Motor neuron (in vitro differentiated cells): ENCODE measurements at places on chromosomes 16 and 17. TPM values are rescaled to one million over a fixed set of nuclear protein-coding genes. Genes with fewer than 3 reads are reported as not detected.
A peak's percentile ranks its signal among the peaks of the same experiment; 100 is the strongest.

The SMIM22 gene
- total RNA-seq, result 0.71 TPM in 1 of 2 replicates, not detected in the other

The NACA2 gene
- total RNA-seq, result not detected in 2 replicates

The C17orf78 gene
- 0.81 and 0.93 TPM in 2 replicates for total RNA-seq

The SDF2 gene
- 49.8 and 51.0 TPM in 2 replicates for total RNA-seq

The GSE1 gene
- total RNA-seq, result 41.1 and 43.0 TPM in 2 replicates

The C16orf54 gene
- total RNA-seq, result 0.14 TPM in 1 of 2 replicates, not detected in the other

The PRAC2 gene
- not detected in 2 replicates for total RNA-seq

The CD300LF gene
- total RNA-seq, result not detected in 2 replicates

The KRTAP1-1 gene
- total RNA-seq, result not detected in 2 replicates

The KRT16 gene
- total RNA-seq, result not detected in 2 replicates

The KCNH6 gene
- total RNA-seq, result 0.05 and 0.13 TPM in 2 replicates

The LASP1 gene
- total RNA-seq, result 33.2 and 33.8 TPM in 2 replicates

GRCh38 chr16:81201267-81201666, 37.2 kb upstream of the BCO1 start:
- ATAC-seq, result no peak

GRCh38 chr17:78973196-78973595, 6.5 kb downstream of the LGALS3BP start:
- no peak for ATAC-seq

DNA sequence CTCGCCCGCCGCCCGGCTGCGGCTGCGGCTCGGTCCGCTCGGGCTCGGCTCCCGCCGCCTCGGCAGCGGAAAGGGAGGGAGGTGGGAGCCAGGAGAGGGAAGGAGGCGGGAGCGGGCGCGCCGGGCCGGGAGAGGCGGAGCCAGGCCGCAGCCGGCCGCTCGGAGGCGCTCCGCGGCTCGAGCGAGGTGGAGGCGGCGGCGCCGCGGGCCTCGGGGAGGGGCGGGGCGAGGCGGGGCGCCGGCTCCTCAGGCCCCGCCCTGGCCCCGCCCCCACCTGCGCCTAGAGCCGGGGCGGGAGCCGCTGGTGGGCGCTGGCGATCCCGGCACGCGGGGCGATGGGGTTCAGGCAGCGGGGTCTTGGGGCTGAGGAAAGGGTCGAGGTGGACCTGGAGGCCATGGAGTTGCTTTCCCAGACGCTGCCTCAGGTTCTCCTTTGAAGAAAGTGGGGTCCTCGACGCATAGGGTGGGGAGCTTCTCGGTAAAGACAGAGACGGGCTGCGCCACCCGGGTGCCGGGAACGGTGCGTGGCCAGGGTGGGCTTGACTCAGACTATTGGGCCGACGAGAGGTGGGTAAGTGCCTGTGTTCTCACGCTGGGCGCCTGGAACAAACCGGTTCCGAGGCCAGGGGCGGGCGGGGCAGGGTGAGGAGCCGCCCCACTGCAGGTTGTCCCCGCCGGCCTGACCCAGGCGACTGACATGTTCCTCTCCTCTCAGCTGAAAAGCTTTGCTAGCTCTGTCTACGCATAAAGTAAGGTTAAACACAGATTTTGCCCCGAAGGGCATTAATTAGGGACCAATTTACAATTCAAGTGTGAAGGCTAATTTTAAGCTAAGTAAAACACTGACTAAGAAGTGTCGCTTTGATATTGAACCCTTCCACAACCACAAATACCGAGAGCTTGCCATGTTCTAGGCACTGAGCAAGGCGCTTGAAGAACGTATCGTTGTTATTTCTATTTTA, at the start of gene CMTM4:
Gene CMTM4 (minus strand): TSS at position 75 of the 962 bp plus-strand sequence. CDS start 218 bp downstream, outside the sequence.
- peak; percentile 94 for ATAC-seq

GRCh38 chr17:3799181-3799945, 1.6 kb downstream of the ITGAE start:
- no peak for ATAC-seq

GRCh38 chr16:8583199-8583598, 7.1 kb downstream of the TMEM114 start:
- no peak for ATAC-seq

- peak; percentile 47 for ATAC-seq
These were observed 124.5 kb upstream of the ZFHX3 start for GRCh38 chr16:73172241-73172972.

DNA sequence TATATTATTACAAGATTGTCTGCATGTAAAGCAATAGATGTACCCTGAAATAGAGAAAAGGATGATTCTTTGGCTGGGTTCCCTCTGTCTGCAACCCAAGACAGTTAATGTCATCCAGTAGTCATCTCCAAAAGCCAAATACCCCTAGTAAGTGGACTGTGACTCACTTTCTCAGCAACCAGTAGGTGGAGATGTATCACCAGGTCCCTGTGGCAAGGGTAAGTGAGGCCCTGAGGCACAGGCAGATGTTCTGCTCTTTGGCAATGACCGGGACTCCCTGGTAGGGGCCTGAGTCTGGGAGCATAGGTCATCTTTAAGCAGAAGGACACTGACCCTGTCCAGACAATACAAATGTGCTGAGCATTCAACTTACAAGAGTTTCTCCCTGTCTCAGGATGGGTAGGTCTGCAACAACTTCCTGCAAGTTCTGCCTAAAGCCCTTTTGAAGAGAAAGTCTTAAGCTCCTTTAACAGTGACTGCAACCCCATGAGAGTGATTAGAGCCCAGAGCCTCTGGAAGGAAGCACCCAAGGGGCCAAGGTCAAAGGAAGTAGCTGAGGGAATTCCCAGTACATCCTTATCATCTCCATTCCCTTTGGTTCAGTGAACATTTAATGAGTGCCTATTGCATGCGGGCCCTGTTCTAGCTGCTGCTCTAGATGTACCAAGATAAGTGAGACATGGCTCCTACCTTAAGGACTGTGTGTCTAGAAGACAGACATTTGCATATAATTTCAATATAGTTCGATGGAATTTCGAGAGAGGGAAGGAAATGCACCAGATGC, 31.9 kb downstream of the PMP22 start:
- no peak for ATAC-seq

DNA sequence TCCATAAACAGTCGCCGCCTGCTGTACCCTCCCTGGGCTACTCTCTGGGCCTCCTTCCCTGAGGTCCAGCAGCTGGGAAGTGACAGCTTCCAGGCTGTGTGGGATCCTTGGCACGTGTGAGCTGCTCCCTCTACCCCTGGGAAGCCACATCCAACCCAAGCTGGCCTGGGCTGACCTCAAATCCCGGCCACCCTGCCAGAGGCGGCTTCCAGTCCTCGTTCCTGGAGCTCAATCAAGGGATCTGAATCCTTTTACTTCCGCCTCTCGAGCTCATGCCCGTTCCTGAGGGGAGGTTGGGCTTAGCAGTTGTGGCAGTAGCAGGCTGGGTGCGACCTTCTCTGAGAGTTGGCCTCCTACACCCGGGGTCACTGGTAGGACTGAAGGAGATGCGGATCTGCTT, 82.5 kb downstream of the NETO2 start:
- no peak for ATAC-seq

GRCh38 chr17:14011740-14012405, 57.4 kb upstream of the COX10 start:
- ATAC-seq, result no peak

DNA sequence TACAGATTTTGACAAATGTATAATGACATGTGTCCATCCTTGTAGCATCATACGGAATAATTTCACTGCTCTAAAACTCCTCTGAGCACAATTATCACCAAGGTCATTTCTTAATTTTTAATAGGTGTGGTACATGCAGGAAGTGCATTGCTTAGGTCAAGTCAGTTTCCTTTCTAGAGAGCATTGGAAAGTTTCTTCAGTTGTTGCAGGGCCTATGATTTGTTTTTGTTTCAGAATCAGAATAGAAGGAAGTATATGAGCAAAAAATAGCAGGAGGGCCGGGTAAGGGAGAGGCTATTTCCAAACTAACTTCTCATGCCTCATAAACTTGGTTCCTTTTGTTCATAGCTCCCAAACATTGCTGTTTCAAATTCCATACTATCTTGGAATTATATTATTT, 24.0 kb upstream of the SLFN5 start:
- ATAC-seq, result no peak

- no peak for ATAC-seq
These were observed 415.9 kb upstream of the ERCC4 start for GRCh38 chr16:13503960-13504635.

GRCh38 chr17:14926526-14927122, 338.5 kb downstream of the PMP22 start:
- ATAC-seq, result peak; percentile 49

- peak; percentile 78 for ATAC-seq
These were observed 263.6 kb downstream of the NTN1 start for GRCh38 chr17:9284884-9285283.

GRCh38 chr16:26134588-26134987, 442.8 kb downstream of the HS3ST4 start:
- ATAC-seq, result no peak

- ATAC-seq, result no peak
These were observed 24.2 kb downstream of the SAP30BP start for GRCh38 chr17:75691371-75691791.

DNA sequence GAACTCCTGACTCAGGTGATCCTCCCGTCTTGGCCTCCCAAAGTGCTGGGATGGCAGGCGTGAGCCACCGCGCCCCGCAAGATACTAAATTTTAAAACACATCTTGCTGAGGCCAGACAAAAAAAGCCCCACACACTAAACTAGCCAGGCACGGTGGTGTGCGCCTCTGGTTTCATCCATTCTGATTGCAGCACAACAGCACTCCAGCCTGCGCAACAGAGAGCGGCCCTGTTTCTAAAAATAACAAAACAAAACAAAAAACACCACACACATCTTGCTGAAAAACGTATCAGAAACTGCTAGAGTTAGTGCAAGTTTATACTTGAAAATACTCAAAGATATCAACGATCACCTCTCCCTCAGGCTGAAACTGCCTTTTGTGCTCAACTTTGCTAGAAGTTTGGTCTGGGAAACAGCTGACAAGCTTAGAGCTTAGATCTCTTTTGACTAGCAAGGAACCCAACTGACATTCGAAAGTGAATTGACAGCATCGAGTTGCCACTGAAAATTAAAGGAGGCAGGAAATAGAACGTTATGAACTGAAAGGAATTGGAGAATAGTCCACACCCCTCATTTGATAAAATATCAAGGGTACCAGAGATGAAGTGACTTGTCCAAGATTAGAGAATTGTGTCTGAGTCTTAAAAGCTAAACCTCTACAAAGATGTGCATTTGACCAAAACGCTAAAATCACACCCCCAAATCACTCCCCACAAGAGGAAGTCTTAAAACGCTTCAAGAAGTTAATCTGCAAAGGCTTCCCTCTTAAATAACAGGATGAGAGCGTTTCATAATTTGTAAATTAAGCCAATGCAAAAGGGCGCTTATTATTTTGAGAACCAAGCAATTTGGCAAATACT, 908 bp downstream of the COG4 start:
- ATAC-seq, result no peak

DNA sequence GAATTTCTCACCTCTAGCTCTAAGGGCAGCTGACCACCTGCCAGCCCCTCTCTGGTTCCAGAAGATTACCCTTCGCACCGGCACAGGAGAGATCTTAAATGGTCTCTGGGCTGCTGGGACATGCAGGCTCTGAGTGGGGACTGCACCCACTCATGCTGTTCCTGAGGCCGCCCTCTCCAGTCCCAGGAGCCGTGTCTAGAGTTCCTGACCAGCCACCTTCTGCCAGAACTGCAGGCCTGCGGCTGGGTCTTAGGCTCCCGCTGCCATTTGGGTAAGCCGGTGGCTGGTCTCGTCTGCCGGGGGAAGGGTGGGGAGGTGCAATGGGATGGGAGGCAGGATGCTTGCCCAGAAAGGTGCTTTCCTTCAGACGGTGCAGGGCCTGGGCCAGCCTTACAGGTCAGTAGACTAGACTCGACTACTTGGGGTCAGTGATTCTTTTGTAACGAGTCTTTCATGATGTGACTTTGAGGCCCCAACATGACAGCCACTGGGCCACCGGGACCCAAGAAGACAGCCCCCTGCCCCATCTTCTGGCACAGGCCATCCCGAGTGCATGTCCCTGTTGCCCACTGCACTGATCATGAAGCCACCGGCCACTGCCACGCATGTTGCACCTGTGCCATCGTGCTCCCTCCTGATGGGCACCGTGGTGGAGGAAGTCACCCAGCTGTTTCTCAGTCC, 26.4 kb downstream of the B9D1 start:
- ATAC-seq, result no peak

DNA sequence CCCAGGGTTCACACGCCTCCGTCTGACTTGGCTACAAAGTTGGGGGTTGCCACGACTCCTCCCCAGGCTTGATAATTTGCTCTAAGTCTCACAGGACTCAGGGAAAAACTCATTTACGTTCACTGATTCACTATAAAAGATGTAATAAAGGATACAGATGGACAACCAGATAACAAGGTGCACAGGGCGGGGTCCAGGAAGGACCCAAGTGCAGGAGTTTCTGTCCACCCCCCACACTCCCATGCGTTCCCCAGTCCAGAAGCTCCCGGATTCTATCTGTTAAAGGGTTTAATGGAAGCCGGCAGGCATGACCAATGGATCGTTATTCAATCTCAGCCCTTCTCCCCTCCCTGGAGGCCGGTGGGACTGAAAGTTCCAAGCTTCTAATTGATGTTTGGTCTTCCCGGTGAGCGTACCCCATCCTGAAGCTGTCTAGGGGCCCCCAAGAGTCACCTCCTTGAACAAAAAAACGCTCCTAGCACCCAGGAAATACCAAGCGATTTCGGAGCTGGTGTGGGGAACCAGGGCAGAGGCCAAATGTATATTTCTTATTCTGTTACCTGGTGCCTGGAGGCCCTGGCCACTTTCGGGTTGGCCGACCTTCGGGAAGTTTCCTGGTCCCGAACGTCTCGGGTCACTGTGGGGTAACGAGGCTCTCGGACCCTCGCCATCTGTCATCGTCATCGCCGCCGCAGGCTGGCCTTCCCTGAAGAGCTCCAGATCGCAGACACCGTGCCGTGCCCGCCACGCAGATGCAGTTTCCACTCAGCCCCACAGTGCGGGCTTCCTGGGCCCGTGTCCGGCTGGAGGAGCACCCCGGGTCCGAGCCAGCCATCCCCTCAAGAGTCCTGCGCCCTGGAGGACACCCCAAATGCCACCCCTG, 13.5 kb upstream of the METRNL start:
- no peak for ATAC-seq

DNA sequence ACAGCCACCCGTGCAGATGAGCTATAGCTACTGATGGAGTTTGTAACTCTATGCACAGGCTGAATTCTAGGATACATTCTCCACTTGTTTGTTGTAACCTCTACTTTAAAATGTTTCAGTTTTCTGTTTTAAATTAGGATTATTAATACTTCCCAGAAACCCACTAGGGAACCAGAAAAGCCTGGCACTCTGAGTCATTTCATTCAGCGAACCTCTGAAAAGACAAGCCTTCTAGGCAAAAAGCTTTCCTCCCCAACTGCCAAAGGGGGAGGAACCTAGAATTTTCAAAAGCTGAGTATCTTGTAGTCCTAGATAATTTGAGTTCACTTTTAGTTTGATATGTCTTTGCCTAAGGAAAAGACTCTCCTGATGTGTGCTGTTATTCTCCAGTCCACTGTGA, 43.2 kb downstream of the GOSR1 start:
- ATAC-seq, result no peak

- ATAC-seq, result peak; percentile 60
These were observed 14.1 kb downstream of the CCL4 start for GRCh38 chr17:36117505-36118382.

- peak; percentile 86 for ATAC-seq
These were observed 4.1 kb upstream of the TNFRSF13B start for GRCh38 chr17:16975744-16976625.
